ENCODE measurements at places on chromosomes 12 and 14. TPM values are rescaled to one million over a fixed set of nuclear protein-coding genes. Genes with fewer than 3 reads are reported as not detected.
A peak's percentile ranks its signal among the peaks of the same experiment; 100 is the strongest.

The OR10G3 gene
- not detected for total RNA-seq

The P2RX2 gene
- 0.36 TPM for total RNA-seq

The PARP2 gene
- total RNA-seq, result 20.6 TPM

The DYNLL1 gene
- 313 TPM for total RNA-seq

The TMEM132C gene
- total RNA-seq, result 12.6 TPM

The GPD1 gene
- total RNA-seq, result 1.7 TPM

The CCDC197 gene
- not detected for total RNA-seq

The ABHD12B gene
- total RNA-seq, result not detected

The ITGB7 gene
- total RNA-seq, result 15.8 TPM

The RNF31 gene
- 86.6 TPM for total RNA-seq

The CEBPE gene
- total RNA-seq, result not detected

The GNS gene
- 137 TPM for total RNA-seq

The CCER1 gene
- total RNA-seq, result not detected

The GLT8D2 gene
- 13.3 TPM for total RNA-seq

- DNase-seq, result no peak
These were observed 241.7 kb downstream of the SPTSSA start for GRCh38 chr14:34220378-34220706.

DNA sequence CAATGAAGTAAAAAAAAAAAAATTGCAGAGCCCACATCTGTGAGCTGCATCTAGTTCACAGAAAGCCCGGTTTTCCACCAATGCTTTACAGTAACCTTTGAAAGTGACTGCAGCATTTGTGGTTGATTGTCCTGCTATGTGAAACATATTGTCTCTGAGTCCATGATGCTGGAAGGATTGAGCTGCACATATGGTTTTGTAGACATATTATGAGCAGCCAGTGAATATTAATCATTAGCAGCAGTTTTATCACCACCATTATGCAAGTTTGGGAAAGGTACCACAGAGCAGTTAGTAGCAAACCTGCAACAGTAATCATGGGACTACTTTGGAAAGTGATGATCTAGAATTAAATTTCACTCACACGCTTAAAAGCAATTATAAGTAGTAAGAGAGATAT is 151.5 kb upstream of the PRICKLE1 start:
- DNase-seq, result no peak

GRCh38 chr12:95326855-95327254 is 109.2 kb downstream of the VEZT start:
- DNase-seq, result no peak

GRCh38 chr12:109987615-109988014 is 8.6 kb downstream of the GIT2 start:
- no peak for DNase-seq

GRCh38 chr12:92786045-92786444 is 83.3 kb downstream of the PLEKHG7 start:
- no peak for DNase-seq

- no peak for DNase-seq
These were observed 36.4 kb upstream of the SYT10 start for GRCh38 chr12:33476058-33476457.

GRCh38 chr14:97415907-97416306 is 618.7 kb downstream of the VRK1 start:
- no peak for DNase-seq

GRCh38 chr12:75602106-75602505 is 90.7 kb upstream of the KRR1 start:
- no peak for DNase-seq

DNA sequence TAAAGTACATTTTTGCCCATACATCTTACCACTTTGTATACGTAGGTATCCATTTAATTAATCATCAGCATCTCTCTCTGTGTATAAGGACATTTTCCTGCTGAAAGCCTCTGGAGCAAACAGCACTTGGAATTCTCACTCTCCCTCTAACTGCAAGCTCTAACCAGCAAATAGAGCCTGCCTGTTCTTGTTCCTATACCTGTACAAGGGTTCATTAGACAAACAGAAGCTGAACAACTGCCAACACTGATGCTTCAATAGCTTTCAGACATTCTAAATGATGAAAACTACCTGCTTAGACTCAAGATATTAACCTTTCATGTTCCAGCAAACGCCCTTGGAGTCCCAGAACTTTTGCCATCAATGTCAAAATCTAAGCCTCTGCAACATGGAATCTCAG is 98.0 kb downstream of the KCNH5 start:
- no peak for DNase-seq

DNA sequence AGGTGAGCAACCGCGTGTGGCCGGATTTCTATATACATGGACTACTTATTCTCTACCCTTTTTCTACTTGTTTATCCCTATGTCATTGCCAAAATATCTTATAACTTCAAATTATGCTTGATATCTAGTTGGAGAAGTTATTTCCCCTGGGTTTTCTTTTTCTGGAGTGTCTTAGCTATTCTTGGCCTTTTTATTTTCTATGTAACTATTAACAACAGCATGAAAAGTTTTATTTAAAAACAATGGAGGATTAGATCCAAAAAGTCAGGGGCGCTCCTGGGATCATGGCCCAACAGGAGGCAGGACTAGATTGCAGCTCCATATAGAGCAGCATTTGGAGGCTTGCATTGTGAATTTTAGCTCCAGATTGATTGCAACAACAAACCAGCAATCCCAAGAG is 8.6 kb upstream of the STRAP start:
- no peak for DNase-seq

GRCh38 chr12:873954-874353 is 75.5 kb downstream of the RAD52 start:
- no peak for DNase-seq

GRCh38 chr12:97559267-97559666 is 96.7 kb downstream of the RMST start:
- DNase-seq, result no peak

DNA sequence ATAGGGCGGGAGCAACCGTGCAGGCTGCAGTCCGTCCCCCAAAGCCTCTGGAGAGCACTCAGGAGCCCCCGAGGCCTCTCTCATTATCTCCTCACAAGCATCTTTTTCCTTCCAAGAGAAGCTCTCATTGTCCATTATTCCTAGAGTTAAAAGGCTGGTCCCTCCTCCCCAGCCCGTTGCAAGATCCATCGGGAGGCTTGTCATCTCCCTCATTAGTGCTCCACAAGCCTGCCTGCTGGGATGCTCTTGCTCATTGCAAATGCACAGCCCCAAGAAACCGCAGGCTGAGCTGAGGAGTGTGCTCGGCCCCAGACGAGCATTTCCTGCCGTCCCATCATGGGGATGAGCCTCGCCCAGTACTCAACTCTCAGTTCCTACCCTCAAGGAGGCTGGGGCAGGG is 23.3 kb downstream of the NUAK1 start:
- DNase-seq, result no peak

- DNase-seq, result peak; percentile 37
These were observed 133.7 kb downstream of the ADGRD1 start for GRCh38 chr12:131087302-131087818.

- no peak for DNase-seq
These were observed 234.5 kb upstream of the SSTR1 start for GRCh38 chr14:37972941-37973887.

- no peak for DNase-seq
These were observed 682 bp downstream of the BATF start for GRCh38 chr14:75522983-75523318.

- DNase-seq, result no peak
These were observed 97.6 kb upstream of the ZDHHC17 start for GRCh38 chr12:76666290-76666835.

DNA sequence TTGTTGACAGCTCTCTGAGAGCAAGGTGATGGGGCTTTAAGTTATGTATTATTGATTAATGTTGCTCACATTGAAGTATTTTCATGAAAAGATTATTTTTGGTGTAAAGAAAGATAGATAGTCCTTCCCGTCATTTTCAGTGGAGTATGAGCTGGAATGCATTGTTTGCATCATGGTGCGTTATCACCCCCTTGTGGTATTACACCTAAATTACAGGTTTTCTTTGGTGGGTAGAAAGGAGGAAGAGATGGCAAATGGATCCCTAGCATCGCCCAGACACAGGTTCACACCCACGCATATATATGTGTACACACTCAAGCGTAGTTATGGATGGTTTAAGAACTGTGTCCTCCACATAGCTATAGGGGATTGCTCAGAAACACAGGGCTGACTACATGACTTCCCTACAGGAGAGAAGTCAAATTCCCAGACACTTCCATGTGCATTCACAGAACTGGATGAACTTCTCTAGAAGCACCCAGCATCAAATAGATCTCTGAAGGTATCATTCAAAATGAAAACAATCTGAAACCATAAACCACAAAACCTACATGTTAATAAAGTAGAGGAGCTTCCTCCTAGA is 14.4 kb upstream of the SERPINA10 start:
- no peak for DNase-seq

DNA sequence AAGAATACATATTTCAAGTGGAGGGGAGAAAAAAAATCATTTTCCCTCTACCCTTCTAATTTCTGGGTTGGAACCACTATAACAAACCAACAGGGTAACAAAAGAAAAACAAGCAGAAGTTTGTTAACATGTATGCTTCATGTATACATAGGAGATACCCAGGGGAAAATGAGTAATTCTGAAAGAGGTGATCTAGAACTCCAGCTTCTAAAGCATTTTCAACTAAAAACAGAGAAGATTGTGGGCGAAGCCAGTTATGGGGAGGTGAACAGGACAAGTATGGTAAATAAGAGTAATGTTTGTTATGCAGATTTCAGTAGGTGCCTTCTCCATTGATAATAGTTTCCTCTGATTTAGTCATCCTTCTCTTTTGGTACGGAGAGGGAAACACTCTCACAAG is 16.7 kb downstream of the FNTB start:
- no peak for DNase-seq

DNA sequence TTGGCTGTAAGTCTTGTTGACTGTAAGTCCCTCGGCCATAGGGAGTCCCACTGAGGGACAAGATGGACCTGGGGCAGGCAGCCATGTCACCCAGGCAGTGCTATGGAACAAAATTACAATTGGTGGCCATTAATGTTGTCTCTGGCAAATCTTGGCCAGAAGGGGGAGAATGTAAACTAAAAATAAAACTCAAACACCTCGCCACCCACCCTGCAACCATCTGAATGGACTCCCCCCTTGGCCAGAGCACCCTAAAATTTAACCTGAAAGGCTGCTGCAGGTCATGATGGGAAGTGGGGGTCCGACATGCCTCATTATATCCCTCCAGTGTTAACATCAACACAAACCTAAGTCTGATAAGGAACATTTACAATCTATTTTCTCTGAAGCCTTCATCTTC is 8.2 kb downstream of the SLC22A17 start:
- DNase-seq, result no peak

DNA sequence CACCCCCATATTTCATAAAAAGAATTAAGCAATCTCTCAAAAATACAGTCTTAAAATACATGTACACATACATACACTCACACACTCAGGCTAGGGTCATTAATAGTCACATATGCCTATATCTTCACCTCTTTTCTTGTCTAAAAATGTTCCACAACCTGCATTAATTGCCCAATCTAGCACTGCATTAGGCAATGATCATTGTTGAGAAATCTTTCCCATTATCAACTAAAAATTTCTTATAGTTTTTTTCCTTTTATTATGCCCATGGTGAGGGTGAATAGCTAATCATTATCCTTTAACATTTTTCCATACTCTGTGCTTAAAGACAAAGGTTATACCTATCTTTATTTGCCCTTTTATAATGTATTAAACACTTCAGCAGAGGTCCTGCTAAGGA is 38.3 kb downstream of the FSCB start:
- DNase-seq, result no peak

DNA sequence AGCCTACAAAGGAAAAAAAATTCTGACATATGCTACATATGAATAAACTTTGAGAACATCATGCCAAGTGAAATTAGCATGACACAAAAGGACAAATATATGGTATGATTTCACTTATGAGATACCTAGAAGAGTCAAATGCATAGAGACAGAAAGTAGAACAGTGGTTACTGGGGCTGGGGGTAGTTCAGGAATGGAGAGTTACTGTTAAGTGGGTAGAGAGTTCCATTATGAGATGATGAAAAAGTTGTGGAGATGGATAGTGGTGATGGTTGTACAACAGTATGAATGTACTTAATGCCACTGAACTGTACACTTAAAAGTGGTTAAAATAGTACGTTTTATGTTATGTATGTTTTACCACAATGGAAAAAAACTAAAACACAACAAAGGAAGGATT is 92.3 kb downstream of the SCAF11 start:
- no peak for DNase-seq

GRCh38 chr14:92099802-92100201 is 6.6 kb downstream of the ATXN3 start:
- no peak for DNase-seq

DNA sequence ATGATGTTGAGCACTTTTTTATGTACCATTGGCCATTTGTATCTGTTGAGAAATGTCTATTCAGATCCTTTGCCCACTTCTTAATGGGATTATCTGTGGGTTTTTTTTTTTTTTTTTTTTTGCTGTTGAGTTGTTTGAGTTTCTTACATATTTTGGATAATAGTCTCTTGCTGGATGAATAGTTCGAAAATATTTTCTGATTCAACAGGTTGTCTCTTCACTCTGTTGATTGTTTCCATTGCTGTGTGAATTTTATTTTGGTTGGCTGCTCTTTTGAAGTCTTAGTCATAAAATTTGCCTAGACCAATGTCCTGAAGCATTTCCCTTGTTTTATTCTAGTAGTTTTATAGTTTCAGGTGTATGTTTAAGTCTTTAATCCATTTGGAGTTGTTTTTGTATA is 64.5 kb downstream of the CAND1 start:
- no peak for DNase-seq

DNA sequence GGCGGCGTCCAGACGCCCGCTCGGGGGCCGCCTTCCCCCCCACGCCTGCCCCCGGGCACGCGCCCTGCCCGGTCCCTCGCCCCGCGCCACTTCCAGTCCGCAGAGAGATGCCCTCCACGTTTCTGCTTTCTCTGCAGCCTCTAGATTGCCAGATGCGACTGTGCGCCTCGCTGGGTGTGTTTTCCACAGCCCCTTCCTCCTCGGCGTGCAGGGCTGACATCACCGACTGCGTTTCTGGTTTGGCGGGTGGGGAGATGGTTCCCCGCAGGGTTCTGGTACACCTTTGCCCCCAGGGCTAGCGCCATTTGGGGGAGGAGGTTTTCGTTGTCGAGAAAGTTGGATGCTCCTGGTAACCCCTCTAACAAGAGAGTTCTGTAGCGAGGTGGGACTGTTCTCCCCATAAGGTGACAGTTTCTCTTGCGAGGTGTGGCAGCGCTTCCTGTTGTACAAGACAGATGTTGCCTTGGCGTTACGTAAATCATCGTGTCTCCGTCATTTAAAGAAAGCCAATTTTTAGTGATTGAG is 1.5 kb downstream of the CALM1 start:
- DNase-seq, result peak; percentile 51

DNA sequence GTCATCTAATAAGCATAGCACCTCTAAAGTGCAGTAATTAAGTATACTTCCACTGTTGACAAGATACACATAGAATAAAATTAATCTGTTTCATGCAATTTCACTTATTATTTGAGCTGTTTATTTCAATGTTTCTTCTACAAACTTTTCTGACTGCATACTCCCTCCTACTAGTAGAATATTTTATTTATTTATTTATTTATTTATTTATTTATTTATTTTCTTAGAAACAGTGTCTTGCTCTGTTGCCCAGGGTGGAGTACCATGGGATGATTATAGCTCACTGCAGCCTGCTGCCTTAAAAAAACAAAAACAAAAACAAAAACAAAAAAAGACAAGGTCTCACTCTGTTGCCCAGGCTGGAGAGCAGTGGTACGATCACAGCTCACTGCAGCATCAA is 68.4 kb upstream of the KITLG start:
- DNase-seq, result no peak

GRCh38 chr12:6340032-6340638 is 1.7 kb downstream of the TNFRSF1A start:
- DNase-seq, result no peak

Data from ureter (tissue), 1 donor.